ENCODE measurements at places on chromosomes 3 and 15. TPM values are rescaled to one million over a fixed set of nuclear protein-coding genes. Genes with fewer than 3 reads are reported as not detected.

GRCh38 chr3:171744158-171744741, 66.0 kb downstream of the PLD1 start:
- no peaks in the 10 kb centered on the region for H3K27me3 ChIP-seq
- H3K27ac ChIP-seq, result no peak overlapping the region
- DNase-seq, result no peak
- peaks cover 23% of the 10 kb centered on the region for H3K4me1 ChIP-seq
- H3K4me3 ChIP-seq, result no peak overlapping the region
- H3K36me3 ChIP-seq, result peaks cover 21% of the 10 kb centered on the region

DNA sequence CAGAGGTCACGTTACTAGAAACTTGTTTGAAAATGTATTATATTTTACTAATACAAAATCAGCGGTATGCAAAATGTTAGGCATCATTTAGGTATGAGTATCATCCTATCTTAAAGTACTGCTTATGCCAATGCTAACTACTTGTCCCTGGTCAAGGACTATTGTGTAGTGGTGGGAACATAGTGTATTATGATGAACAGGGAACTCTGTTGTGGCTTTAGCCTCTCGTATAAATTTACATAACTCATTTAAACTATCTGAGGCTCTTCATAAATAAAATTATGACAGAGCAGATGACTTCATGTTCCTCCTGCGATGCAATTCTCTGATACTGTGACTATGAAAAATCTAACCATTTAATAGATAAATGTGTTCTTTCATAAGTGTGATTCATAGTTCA, 451.9 kb downstream of the NLGN1 start:
- no peaks in the 10 kb centered on the region for H3K27me3 ChIP-seq
- H3K4me1 ChIP-seq, result no peaks in the 10 kb centered on the region
- H3K36me3 ChIP-seq, result no peaks in the 10 kb centered on the region
- no peak overlapping the region for H3K27ac ChIP-seq
- DNase-seq, result no peak

DNA sequence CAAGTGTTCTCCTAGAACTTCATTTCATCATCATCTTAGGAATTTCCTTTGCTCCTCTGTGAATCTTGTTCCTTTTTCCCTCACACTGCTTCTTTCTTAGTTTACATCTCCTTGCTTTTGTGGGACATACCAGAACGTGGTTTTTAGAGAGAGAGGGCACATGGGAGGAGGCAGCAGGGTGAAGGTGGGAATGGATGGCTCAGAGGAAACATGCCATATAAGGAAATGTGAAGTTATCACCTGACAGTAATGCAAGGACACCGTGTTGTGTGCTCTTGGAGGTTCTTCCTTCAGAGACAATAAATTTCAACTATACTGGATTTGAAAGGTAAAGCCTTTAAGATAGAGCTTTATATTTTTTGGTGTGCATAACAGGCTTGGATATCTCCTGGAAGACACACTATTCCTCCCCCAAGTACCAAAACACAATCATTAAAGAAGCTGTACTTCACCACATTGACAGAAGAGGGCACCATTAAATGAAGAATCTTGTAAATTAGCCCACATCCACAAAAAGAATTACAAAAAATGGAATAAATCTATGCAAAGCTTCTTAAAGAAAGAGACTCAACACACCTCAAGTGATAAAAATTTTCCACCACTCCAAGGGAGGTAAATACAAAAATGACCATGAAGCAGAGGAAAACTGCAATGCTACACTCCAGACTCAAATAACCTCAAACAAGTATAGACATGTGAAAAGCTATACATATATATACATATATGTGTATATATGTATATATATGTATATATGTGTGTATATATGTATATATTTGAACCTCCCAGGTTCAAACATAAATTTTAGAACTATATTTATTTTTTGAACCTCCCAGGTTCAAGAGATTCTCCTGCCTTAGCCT, 26.1 kb downstream of the RPL39L start:
- peaks cover 7% of the 10 kb centered on the region for H3K4me1 ChIP-seq
- H3K27ac ChIP-seq, result no peak overlapping the region
- H3K4me3 ChIP-seq, result no peak overlapping the region
- no peaks in the 10 kb centered on the region for H3K27me3 ChIP-seq

DNA sequence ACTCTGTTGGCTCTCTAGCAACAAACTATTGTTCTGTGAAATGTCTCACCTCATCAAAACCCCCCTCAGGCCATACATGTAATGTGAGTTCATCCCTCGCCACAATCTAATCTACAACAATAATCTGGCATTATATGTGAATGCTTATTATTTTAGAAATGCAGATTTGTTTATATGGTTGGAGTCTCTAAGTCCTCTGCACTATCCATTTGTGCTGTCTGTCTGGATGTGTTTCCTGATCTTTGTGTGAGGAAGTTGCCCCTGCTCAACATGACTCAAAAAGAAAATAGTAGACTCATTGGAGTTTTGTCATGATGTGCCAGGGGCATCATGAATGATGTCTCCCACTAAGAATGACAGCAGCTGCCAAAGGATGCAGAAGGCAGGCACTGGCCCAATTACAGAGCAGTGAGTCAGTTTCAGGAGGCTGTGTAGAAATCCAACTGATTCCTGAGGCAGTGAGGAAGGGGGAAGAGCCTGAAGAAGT, 161.6 kb upstream of the PDZRN3 start:
- no peaks in the 10 kb centered on the region for H3K27me3 ChIP-seq
- H3K4me1 ChIP-seq, result peaks cover 20% of the 10 kb centered on the region
- H3K36me3 ChIP-seq, result no peaks in the 10 kb centered on the region
- DNase-seq, result no peak
- no peak overlapping the region for H3K4me3 ChIP-seq

DNA sequence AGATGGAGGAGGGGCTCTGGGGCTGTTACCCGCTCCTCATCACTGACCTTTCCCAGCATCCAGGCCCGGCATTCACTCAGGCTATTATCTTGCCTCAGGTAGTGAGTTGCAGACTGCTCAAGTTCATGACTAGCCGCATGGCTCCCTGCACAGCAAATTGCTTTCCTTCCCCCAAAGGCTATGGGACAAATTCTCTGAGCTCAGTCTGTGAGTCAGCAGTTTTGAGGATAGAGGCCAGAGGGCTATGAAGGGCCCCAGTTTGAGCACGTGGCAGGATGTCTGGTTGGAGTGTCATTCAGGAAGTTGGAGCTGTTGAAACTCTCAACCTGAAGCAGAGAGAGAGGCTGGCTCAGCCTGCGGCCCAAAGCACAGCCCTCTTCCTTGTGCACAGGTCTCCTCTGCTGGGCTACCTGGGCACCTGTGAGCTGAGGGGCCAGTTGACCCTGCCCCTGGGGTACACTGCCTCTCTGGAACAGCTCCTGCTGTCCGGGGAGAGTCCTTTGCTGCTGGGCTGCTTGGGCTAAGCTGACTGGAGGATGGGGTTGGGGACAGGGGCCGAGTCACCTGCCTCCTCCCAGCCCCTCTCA, 7.9 kb downstream of the FAH start:
- no peak for DNase-seq
- H3K4me3 ChIP-seq, result no peak overlapping the region
- H3K4me1 ChIP-seq, result no peaks in the 10 kb centered on the region
- no peaks in the 10 kb centered on the region for H3K27me3 ChIP-seq

Gene DUOX1
- 2.1 TPM for total RNA-seq

- peaks cover 12% of the 10 kb centered on the region for H3K4me1 ChIP-seq
- H3K27ac ChIP-seq, result no peak overlapping the region
- no peaks in the 10 kb centered on the region for H3K27me3 ChIP-seq
- H3K36me3 ChIP-seq, result no peaks in the 10 kb centered on the region
- DNase-seq, result peak; percentile 74
Observed at GRCh38 chr3:149771652-149772271, 19.5 kb upstream of the COMMD2 start.

DNA sequence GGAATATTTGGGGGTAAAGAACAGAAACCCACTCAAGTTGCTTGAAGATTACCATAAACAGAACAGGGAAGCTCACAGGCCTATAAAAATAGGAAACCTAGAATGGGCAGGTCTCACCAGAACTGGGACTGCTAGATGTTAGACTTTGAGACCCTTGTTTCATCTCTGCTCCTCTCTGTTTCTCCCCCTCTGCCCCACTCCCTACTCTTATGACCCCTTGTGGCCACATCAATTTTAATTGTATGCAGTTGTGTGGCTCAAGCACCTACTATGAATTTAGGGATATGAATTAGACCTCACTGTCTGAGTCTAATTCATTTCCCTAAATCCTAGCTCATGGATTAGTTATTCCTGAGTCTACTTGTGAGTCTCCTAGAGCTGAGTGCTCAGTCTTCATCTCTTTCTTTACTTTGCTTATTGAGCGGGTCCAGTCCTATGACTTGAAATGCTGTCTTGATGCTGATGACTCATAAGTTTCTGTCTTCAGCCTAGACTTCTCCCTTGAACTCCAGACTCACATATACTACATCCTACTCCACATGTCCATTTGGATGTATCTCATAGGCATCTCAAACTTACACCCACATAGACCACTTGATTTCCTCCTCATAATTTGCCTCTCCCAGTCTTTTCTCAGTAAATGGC, 78.7 kb downstream of the ITPR1 start:
- no peaks in the 10 kb centered on the region for H3K27me3 ChIP-seq
- no peak overlapping the region for H3K27ac ChIP-seq
- H3K36me3 ChIP-seq, result no peaks in the 10 kb centered on the region
- H3K4me3 ChIP-seq, result no peak overlapping the region

- no peaks in the 10 kb centered on the region for H3K27me3 ChIP-seq
- H3K27ac ChIP-seq, result no peak overlapping the region
- H3K4me3 ChIP-seq, result no peak overlapping the region
- DNase-seq, result no peak
Observed at GRCh38 chr3:197775317-197775716, 15.7 kb upstream of the LRCH3 start.

DNA sequence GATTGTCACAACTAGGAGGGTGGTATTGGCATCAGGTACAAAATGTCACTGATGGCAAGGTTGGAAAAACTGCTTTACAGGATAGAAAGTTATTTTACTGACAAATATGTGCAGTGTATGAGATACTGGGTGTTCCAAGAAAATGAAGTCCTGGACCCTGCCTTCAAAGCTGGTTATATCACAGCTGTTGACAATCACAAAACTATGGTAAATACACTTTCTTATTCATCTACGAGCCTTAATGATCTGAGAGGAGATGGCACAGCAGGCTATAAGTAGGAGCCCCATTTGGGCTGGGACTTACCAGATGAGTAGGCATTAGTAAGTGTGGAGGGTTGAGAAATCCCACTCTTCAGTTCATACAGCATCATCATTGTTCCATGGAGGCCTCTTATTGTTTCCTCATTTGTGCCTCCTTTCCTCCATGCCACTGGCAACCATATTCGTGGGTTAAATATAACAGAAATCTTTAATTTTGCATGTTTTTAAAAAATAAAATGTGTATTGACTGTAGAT, 66.9 kb downstream of the CMTM8 start:
- no peak overlapping the region for H3K27ac ChIP-seq
- peaks cover 51% of the 10 kb centered on the region for H3K4me1 ChIP-seq
- no peaks in the 10 kb centered on the region for H3K36me3 ChIP-seq
- no peak for DNase-seq

Gene THRB
- total RNA-seq, result 4.5 TPM

Gene SCAANT1
- not detected for total RNA-seq

DNA sequence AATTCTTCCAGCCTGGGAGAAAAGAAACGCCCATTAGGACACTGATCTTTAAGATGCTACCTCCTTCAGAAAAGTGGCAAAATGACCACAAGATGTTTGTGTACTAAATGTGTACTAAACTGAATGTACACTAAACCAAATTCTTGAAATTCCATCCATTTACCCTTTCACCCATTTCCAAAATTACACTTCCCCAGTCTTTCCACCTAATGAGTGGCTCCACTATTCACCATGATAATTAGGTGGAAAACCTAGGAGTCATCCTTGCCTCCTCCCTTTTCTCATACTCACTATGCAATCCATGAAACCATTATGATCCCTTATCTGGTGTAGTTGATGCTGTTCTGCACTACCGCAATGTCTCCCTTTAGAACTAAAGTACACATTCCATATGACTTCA, 452.1 kb upstream of the THBS1 start:
- no peak overlapping the region for H3K4me3 ChIP-seq
- no peak for DNase-seq
- no peaks in the 10 kb centered on the region for H3K27me3 ChIP-seq
- H3K4me1 ChIP-seq, result peaks cover 16% of the 10 kb centered on the region
- H3K27ac ChIP-seq, result no peak overlapping the region

- no peaks in the 10 kb centered on the region for H3K4me1 ChIP-seq
Observed at GRCh38 chr3:94978084-94978483, 915.2 kb downstream of the NSUN3 start.

DNA sequence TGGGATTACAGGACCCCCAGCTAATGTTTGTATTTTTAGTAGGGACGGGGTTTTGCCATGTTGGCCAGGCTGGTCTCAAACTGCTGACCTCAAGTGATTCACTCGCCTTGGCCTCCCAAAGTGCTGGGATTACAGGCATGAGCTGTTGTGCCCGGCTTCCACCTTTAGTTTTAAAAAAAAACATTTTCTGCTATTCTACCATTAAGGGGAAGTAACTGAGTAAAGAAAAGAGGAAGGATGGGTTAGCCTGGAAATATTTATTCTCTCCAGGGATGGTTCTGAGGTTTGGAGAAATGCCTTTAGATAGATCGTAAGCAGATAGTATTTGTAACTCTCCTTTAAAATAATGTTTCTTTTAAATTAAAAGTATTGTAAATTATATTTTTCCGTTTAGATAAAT, 3.1 kb downstream of the AP4E1 start:
- no peak for DNase-seq
- H3K4me3 ChIP-seq, result no peak overlapping the region
- peaks cover 9% of the 10 kb centered on the region for H3K36me3 ChIP-seq
- H3K27ac ChIP-seq, result no peak overlapping the region
- peaks cover 9% of the 10 kb centered on the region for H3K4me1 ChIP-seq

- H3K4me3 ChIP-seq, result no peak overlapping the region
- H3K4me1 ChIP-seq, result peaks cover 9% of the 10 kb centered on the region
- no peak for DNase-seq
- peaks cover 42% of the 10 kb centered on the region for H3K36me3 ChIP-seq
- H3K27ac ChIP-seq, result no peak overlapping the region
Observed at GRCh38 chr3:6551165-6551564, 309.8 kb upstream of the GRM7 start.

Gene EFCC1
- 0.16 TPM for total RNA-seq

Gene GATM
- total RNA-seq, result 10.1 TPM

Gene STARD9
- 5.7 TPM for total RNA-seq

Gene ABHD6
- total RNA-seq, result 6.3 TPM

DNA sequence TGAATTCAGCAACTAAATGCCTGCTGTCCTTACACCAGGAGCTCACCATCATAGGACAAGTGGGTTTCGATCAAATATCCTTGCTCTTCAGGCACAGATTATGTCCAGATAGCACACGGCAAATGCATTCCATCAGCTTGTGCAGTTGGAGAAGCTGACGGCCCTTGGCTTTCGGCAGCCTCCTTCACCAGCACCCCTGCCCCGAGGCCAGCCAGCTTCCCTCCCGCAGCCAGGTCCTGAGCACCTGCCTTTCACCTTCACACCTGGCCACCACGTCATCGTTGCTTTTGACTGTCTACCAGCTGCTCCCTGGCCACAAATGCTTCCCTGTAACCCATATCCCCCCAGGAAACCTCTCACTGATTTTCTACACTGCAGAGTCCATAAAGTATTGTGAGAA, 355.5 kb downstream of the OCA2 start:
- H3K27ac ChIP-seq, result no peak overlapping the region
- H3K4me3 ChIP-seq, result no peak overlapping the region
- peaks cover 5% of the 10 kb centered on the region for H3K36me3 ChIP-seq
- DNase-seq, result no peak
- H3K27me3 ChIP-seq, result no peaks in the 10 kb centered on the region

Gene PSTPIP1
- total RNA-seq, result 1.3 TPM

Measured in WTC11 (cell line).